Body of pancreas (tissue), 4 donors: ENCODE measurements at places on chromosomes 11 and 22.
A peak's percentile ranks its signal among the peaks of the same experiment; 100 is the strongest.

DNA sequence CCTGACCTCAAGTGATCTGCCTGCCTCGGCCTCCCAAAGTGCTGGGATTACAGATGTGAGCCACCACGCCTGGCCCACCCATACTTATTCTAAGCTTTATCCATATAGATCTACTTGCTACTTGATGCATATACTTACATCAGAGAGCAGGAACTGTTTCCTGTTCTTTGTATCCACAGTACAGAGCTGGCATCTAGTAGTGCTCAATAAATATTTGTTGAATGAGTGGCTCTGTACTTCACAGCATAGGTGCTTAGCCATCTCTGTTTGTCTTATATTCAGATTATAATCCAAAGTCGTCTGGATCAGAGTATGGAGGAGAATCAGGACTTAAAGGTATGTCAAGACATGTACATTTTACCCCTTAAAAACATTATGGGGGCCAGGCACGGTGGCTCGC, 38.6 kb upstream of the DLAT start:
- no peak for DNase-seq

DNA sequence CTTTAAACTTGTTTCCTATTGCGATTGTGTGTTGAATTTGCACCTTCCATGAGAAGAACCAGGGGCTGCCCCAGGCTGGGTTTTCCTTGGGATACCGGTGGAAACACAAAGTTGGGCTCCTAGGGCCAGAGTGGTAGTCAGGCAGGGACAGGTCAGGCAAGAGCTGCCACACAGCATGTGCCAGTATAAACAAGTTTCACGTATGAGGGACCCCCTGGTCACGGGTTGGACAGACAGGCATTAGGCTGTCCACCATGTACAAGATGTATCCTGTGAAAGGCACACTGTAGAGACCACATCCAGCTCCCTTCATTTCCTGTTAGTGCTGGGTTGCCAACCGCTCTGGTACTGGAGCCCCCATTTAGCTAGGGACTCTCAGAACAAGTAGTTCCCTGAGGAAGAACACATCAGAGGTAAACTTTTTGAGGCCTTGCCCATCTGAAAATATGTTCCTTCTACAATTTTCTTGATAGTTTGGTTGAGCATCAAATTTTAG, 8.8 kb downstream of the UPB1 start:
- no peak for DNase-seq

DNA sequence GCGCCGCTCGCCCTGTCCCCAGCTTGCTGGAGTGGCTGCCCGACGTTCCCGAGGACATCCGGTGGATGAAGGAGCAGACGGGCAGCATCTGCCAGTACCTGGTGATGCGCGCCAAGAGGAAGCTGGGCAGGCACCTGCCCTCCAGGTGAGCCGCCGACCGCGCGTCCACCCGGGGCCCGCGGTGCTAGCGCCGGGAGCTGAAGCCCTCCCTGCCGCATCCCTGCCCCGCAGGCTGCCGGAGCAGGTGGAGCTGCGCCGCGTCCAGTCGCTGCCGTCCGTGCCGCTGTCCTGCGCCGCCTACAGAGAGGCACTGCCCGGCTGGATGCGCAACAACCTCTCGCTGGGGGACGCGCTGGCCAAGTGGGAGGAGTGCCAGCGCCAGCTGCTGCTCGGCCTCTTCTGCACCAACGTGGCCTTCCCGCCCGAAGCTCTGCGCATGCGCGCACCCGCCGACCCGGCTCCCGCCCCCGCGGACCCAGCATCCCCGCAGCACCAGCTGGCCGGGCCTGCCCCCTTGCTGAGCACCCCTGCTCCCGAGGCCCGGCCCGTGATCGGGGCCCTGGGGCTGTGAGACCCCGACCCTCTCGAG, 3.3 kb upstream of the CRACR2B start:
- peak; percentile 93 for DNase-seq

DNA sequence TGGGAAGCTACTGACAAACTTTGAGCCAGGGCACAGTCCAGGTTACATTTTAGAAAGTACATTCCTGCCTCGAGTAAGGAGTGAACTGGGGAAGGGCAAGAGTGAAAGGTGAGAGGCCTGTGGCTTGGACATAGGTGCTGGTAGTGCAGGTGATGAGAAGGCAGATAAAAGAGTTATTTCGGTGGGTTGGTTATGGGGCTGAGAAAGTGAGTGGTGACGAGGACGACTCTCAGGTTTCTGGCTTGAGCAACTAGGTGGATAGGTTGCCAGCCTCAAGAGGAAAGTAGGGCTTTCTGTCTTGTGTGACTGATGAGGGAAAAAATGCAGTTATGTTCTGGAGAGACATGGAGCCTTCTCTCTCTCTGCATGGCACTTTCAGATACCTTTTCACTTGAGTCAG, 3.7 kb downstream of the POLR2F start:
- no peak for DNase-seq

GRCh38 chr11:131483453-131483852, 113.0 kb downstream of the NTM start:
- no peak for DNase-seq

DNA sequence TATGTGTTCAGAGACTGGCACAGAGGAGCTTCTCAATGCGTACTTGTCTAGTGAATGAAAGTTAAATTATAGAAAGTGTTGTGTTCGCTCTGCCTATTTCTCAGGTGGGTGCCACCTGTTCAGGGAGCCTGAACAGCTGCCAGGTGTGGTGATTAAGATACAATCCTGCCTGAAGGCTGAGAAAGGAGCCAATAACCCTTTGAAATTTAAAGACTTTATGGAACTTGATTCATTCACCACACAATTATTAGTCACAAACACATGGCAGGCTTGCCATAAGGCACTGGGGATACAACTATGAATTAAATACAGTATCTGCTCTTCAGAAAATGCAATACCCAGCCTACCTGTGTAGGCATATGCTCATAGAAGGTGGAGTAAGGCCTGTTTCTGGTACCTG, 92.9 kb upstream of the AMOTL1 start:
- DNase-seq: peak; percentile 39

GRCh38 chr11:95500466-95500865, 269.5 kb upstream of the SESN3 start:
- DNase-seq: no peak

DNA sequence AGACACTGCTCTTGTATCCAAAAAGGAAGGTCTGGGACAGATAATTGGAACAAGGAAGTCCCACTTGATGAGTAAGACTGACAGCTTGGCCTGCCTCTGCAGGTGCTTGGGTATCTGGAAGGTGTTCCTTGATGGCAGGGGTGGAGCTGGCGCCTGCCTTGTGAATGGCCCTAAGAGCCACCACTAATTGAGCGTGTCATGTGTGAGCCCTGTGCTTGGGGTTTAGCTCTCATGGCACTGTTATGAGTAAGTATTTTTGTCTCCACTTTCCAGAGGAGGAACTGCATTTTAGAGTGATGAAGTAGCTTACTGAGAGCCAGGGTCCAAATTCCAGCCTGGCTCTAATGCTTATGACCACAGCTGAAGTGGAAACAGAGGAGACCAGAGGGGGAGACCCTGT, 71.2 kb upstream of the NECTIN1 start:
- DNase-seq: no peak

DNA sequence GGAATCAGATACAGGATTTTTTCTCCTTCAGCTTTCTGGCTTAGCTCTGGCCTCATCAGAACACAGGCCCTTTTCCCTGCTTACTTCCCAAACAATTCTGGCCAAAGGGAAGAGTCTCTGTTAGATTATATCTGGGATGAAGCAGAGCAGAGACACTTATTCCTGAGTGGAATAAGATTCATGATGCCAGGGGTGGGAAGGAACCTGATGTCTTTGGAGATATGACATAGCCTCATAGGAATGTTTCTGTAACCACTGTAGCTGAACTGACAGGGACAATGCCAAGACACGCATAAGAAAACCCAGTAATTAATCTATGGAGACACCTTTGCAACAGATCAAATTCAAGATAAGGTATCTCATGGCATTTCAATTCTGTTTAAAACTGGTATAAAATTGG, 177.1 kb upstream of the RAG2 start:
- DNase-seq: no peak

DNA sequence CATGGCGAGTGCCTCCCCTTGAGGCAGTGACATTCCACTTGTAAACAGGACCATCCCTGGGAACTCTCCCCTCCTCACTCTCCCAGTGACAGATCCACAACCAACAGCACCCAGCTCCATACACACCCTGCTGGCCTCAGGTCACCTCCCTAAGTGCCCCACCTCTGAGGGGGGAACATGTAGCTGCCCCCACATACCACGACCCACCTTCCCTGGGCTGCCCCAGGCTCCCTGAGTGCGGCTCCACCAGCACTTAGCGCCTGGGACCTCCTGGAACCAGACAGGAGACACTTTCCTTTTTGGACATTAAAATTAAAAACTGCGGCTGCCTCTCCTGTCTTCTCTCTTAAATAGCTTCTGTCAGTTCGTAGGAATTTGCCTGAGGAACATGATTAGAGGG, 1140.1 kb downstream of the BRD1 start:
- DNase-seq: no peak

GRCh38 chr22:33404723-33405122, 346.5 kb upstream of the SYN3 start:
- no peak for DNase-seq

GRCh38 chr11:45374653-45375059, 88.5 kb upstream of the SYT13 start:
- no peak for DNase-seq

GRCh38 chr11:67409781-67410368, 5.6 kb upstream of the CARNS1 start:
- peak; percentile 72 for DNase-seq

GRCh38 chr22:45996241-45997076, 19.5 kb upstream of the WNT7B start:
- DNase-seq: peak; percentile 73

- no peak for DNase-seq
These were observed 1794.1 kb upstream of the RAG2 start for GRCh38 chr11:38392176-38392575.

GRCh38 chr11:72634472-72635095, 39.6 kb downstream of the PDE2A start:
- DNase-seq: peak; percentile 17

DNA sequence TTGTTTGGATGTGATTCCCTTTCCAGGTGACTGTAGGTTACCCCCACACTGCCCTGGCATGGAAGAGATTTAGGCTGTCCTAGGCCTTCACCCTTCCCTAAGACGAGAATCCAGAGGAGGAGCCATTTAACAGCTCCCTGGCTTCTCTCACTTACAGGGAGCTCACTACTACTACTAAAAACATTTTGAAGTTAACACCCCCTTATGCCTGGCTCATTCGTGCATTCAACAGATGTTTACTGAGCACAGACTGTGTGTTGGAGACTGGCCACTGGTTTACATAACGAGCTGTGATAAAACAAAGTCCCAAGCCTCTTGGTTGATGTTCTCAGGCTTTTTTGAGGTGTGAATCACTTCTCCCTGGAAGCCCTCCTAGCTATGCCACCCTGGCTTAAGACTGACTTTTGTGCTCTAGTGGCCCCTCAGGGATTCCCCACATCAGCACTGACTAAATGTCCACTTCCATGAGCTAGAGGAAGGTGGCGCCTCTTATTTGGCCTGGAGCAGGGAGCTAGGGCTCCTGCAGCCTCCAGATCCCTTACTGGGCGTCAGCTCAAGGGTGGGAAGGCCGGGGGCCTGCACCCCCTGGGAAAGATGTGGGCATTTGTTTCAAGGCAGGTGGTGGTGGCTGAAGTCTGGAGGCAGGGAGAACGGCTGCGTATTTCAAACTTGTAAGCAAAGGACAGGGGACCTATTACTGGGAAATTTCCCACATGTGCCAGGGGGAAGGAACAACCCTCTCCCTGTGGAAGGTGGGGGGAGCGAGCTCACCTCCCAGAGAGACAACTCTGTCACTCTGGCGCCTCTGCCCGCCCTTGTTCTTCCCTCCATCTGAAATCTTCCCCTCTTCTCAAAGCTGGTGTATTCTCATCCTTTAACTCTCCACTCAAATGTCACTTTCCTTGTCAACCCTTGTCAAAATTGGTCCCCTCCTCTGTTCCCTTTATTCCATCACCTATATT, 19.4 kb upstream of the MALAT1 start:
- peak; percentile 71 for DNase-seq

DNA sequence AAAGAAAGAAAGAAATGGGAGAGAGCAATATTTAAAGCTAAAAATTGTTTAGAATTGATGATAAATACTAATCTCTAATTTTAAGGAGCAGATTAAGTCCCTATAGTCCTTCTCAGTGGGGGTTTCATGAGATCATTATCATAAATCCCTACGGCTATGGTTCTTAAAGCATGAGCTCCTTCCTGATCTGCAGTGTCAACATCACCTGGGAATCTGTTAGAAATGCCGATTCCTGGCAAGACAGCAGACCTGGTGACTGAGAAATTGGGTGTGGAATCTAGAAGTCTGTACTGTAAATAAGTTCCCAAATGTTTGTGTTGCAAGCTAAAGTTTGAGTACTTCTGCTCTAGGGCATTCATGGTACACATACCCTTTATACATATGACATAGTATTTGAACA, 12.6 kb downstream of the HIKESHI start:
- DNase-seq: no peak

- DNase-seq: no peak
These were observed 112.0 kb upstream of the PDGFD start for GRCh38 chr11:104275992-104276391.

DNA sequence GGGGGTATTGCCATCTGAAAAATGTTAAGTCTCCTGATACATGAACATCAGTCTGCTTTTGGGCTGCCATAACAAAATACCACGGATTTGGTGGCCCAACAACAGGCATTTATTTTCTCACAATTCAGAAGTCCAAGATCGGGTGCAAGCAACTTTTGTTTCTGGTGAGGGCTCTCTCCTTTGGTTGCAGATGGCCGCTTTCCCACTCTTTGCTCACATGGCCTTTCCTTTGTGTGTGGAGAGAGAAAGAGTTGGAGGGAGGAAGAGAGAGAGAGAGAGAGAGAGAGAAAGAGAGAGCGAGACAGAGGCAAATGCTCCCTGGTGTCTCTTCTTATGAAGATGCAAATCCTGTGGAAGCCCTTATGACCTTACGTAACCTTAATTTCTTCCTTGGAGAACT, 2.5 kb upstream of the KRTAP5-2 start:
- DNase-seq: no peak

DNA sequence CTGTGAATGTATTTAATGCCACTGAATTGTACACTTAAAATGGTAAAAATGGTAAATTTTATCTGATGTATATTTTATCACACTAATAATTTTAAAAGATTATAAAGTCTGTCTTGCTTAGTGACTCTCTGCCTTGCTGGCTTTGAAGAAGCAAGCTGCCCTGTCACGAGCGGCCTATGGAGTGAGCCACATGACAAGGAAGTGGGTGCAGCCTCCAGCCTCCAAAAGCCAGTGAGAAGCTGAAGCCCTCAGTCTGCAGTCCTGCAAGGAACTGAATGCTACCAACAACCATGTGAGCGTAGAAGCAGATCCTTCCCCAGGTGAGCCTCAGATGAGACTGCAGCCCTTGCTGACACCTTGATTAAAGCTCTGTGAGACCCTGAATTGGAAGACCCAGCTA, 20.0 kb downstream of the C11orf24 start:
- no peak for DNase-seq

- no peak for DNase-seq
These were observed 26.5 kb upstream of the PRDM10 start for GRCh38 chr11:130029137-130029536.

DNA sequence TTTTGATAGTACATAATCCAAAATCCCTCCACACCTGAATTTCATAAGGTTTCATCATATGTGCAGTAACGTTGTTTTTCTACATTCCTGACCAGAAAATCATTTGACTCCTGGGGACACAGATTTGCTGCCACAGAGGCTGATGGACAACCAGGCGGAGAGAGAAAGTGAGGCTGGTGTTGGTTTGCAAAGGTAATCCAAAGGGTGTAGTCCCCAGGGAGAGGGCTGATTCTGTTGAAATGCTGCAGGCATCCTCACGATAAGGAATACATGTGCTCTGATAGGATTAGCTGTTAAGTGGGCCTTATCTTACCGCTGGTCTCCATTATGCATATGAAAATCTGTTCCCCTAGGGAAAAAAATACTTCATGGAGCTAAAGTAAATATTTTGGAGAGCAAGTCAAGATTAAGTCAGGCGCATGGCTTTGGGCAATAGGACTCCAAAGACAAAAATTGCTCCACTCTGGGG, 8.1 kb downstream of the APOL6 start:
- no peak for DNase-seq
